ENCODE measurements at places on chromosomes 7 and 10. TPM values are rescaled to one million over a fixed set of nuclear protein-coding genes. Genes with fewer than 3 reads are reported as not detected.

Gene SAMD9L
- 0.64 TPM for total RNA-seq

- no peak for DNase-seq
Observed at GRCh38 chr10:121291823-121292222, 306.4 kb downstream of the FGFR2 start.

Gene NEUROD6
- not detected for total RNA-seq

- no peak for DNase-seq
Observed at GRCh38 chr7:45689797-45690761, 115.9 kb downstream of the ADCY1 start.

DNA sequence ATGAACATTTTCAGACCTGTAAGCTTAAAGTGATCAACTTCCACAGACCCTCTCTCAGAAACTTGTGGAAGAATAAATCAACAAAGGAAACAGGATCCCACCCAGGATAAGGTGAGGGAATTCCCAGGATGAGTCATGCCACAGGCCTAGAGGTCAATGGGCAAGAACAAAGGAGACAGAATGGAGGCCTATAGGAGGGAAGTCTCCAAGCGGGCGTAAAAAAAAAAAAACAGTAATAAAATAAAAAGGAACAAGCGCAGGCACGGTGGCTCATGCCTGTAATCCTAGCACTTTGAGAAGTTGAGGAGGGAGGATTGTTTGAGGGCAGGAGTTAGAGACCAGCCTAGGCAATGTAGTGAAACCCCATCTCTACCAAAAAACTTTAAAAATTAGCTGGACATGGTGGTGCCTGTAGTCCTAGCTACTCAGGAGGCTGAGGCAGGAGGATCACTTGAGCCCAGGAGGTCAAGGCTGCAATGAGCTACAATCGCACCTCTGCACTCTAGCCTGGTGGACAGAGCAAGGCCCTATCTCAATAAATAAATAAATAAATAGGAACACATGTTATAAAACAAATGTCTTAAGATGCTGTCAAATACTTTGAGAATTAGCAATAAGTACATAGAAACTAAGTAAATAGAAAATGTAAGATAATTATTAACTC lies 8.4 kb downstream of the SORBS1 start:
- peak; percentile 33 for DNase-seq

DNA sequence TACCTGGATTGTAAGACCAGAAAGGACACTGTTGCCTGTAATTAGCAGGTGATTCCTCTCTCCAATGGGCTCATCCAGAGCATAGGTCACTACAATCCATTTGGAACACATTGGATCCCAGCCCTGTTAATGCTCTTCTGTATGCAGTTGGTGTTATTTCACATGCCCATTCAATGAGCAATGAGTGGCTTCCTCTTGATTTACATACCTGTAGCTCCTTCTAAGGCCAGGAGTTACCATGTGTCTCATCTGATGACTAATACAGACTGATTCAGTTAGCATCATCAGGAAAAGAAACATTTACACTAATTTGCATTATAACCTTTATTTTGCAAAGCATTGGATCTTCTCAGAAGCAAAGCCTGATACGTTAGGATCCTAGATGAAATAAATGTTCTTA lies 83.1 kb upstream of the NPVF start:
- DNase-seq: peak; percentile 91

Gene CROT
- 12.9 TPM for total RNA-seq

Gene SPDYE6
- not detected for total RNA-seq

Gene WDFY4
- total RNA-seq: under 0.01 TPM

Gene CALCR
- total RNA-seq: not detected

Gene NUPR2
- total RNA-seq: not detected

Gene FXYD4
- total RNA-seq: not detected

DNA sequence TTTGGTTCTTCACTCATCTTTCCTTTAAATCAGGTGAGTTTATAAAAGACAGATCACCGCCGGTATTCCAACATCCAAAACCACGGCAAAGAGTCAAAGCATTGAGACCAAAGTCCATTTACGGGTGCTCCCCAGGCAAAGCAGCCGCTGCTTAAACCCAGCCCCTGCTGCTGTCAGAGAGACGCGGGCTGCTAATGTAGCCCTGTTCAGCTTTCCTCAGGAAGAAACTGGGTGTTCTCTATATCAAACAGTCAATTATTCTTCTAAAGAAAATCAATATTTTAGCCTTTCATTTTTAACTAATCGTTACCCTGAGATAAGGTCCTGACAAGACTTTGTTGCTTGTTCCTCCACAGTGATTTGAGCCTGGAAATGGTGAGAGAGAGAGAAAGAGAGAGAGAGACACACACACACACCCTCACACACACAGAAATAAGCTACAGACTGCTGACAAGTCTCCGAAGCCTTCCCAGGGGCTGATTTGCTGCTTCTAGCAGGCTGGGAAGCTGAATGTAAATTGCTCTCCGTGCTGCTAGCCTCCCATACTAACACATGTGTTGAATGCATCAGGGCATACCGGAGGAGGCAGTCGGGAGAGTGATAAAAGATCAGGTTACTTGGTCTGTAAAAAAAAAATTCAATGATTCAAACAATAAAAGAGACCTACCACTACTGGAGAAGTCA lies 183.0 kb upstream of the ANK3 start:
- peak; percentile 59 for DNase-seq

Gene PLXNA4
- total RNA-seq: under 0.01 TPM

- peak; percentile 4 for DNase-seq
Observed at GRCh38 chr10:484925-485661, 204.4 kb downstream of the DIP2C start.

DNA sequence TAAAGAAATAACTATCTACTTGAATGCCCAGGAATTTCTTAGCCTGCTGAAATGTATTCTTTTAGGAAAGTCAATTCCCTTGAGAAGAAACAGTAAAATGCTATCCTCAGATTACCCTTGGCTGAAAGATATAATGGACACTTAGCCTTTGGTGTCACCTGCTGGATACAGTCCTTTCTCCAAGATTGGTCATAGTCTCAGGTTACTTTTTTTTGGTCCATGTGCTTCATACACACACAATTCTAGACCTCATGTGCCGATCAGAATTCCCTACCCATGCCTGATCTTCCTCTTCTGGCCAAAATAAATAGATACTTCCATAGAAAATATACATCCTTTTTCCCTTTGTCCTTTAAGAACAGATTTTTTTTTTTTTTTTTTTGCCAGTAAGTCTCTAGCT lies 218.9 kb upstream of the PHYHIPL start:
- no peak for DNase-seq

- peak; percentile 71 for DNase-seq
Observed at GRCh38 chr7:112495810-112496462, 15.1 kb downstream of the LSMEM1 start.

Gene CYP3A7
- not detected for total RNA-seq

Gene ZNF804B
- not detected for total RNA-seq

All from bronchial epithelial cell (primary cell).